ENCODE measurements at places on chromosomes 11 and 22.

- no peak for ATAC-seq
Measured at GRCh38 chr11:114827736-114828135, 149.4 kb downstream of the NXPE2 start.

DNA sequence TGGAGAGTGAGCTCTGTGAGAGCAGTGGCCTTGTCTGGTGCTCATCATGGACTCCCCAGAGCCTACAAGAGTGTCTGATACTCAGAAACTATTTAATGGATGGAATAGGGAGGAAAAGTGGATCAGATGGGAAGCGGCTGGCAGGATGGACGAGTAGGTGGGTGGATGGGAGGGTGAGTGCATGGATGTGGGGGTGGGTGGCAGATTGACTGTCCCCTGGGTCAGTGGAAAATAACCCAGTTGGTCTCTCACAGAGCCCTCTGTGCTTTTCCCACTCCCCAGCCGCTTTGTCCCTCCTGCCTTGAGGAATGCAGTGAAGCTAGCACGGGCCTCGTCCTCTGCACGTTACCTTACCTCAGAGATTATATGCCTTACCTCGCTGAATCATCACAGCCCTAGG, 5.9 kb downstream of the SPI1 start:
- no peak for ATAC-seq

- no peak for ATAC-seq
Measured at GRCh38 chr22:17107547-17107810, 13.7 kb downstream of the TMEM121B start.

DNA sequence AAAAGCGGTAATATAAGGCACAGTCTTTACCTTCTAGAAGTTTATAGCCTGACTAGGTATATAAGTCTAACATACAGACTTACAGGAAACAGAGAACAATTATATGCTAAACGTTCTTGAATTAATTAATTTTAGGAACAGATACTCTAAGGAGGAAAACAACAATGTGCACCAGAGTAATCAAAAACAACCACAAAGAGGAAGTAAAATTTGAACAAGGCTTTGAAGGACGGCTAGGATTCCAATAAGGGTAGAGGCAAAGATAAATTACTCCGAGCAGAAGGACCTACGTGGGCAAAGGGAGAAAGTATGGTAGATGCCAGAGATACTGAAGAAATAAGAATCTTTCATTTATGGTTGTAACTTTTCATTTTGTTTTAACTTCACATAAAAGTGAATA, 54.4 kb downstream of the ENTHD1 start:
- no peak for ATAC-seq

DNA sequence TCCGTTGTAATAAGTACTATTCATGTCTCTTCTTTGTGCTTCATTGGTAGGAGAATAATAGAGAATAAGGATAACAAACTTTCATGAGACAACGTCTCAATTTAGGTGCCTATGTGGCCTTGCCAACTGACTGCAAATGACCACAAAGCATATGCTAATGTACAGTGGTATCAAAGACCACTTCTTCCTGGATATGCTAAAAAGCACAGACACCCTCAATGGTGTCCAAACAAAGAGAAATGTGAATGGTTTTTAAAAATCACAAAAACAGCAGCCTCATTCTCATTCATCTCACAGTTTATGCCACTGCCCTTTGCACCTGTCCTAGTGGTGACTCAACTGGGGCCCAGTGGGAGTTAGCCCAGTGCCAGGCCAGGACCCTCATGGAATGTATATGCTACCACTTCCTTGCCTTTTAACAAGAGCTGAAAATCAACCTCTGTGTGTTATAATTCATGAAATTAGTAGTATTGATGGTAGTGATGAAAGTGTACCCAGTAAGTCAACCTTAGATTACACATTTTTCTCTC, 65.2 kb upstream of the MTMR2 start:
- no peak for ATAC-seq

DNA sequence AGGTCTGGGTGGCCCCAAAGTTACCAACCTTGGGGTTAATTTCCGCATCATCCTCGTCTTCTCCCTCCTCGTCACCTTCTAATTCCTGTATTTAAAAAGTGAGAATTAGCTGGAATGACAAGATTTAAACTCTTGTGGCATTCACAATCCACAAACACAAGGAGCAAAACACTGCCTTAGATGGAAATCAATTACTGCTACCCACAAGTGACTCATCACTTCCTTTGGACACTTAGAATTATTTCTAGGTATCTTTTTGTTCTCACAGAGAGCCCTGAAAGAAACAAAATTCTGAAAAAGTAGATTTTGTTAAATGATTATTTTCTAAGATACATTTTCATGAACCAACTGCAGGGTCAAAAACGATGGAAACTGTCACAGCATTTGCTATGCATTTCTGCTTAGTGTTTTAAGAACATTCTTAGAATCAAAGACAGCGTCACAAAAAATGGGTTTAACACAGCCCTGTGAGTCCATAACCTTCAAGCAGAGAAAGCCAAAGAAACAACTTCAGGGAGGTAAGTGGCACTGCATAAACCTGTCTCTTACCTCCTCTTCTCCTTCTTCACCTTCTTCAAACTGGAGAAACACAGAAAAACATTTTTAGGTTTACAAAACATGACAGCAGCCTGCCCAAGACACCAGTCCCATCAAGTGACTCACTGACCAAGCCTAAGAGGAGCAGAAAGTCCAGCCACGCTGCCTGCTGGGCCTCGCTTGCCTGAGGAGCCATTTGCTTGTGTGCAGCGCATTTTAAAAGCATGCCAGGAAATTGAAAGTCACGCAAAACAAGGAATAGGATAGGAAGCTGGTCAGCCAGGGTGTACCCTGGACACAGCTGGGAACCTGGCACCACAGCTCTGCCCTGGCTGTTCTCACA, 22.3 kb upstream of the PHLDA2 start:
- ATAC-seq = peak; percentile 79

Measured in SK-N-SH treated with all-trans-retinoic acid at 6 μM for 48 hours (cell line).